Pancreas (tissue), 10 donors: ENCODE measurements at places on chromosomes 4 and X. TPM values are rescaled to one million over a fixed set of nuclear protein-coding genes. Genes with fewer than 3 reads are reported as not detected.
A peak's percentile ranks its signal among the peaks of the same experiment; 100 is the strongest.

DNA sequence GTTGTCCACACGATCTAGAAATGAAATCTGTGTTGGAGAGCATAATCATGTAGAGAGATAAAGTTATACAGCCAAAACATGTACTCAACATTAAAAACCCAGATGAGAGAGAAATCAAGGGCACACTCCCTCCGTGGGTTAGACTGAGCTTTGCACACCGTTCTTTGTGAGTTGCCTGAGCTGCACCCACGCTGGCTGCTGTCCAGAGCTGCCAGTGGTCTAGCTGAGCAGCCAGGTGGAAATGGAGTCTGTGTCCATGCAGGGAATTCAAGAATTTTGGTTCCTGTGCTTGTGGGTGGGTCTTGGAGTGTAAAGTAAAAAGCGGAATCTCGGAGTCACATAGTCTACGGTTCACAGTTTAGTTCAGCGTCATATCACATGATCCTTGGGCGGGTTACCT lies 84.6 kb downstream of the GPR143 start:
- no peak for DNase-seq

- no peak for DNase-seq
These were observed 36.1 kb downstream of the NFKB1 start for GRCh38 chr4:102537269-102537668.

GRCh38 chrX:20454117-20454516 lies 187.4 kb upstream of the RPS6KA3 start:
- no peak for DNase-seq

GRCh38 chrX:8805974-8806373 lies 4.8 kb upstream of the FAM9A start:
- no peak for DNase-seq

DNA sequence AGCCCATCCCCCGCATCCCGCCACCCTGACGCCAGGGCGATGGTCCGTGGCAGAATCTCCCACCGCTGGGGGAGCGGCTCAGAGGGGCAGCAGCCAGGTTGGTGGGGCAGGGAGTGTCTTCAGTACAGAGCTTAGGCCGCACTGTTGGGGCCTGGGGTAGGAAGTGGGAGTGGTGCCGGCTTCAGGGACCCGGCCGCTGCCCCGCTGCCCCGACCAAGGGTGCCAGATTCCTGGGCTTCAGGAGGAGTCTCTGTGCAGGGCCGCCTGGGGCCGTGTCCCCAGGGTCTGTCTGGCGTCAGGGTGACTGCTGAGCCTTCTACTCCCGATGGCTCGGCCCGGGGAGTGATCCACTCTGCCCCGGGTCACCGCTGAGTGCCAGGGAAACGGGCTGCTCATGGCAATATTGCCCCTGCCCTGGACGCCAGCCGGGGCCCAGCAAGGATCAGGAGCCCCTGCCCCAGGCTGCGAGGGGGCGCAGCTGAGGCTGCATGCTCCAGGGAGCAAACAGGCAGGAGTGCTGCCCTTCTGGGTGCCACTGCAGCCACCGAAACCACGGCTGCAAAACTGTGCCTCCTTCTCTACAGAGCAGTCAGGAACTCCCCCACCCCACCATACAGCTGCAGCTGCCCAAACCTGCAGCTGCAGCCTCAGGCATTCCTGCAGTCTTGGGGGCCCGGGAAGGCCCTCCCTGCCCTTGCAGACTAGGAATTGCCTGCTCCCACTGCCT lies 1206.1 kb downstream of the ARAP2 start:
- no peak for DNase-seq

GRCh38 chr4:1113311-1114009 lies at the start of gene RNF212:
RNF212 (minus strand) TSS chr4:1113564; CDS start chr4:1113464, 100 bp downstream.
- DNase-seq, result peak; percentile 84

GRCh38 chr4:173446416-173446815 lies 47.5 kb upstream of the SCRG1 start:
- DNase-seq, result no peak

- DNase-seq, result no peak
These were observed 57.8 kb downstream of the GPRIN3 start for GRCh38 chr4:89249716-89250361.

- DNase-seq, result no peak
These were observed 102.6 kb upstream of the LNX1 start for GRCh38 chr4:53693909-53694308.

DNA sequence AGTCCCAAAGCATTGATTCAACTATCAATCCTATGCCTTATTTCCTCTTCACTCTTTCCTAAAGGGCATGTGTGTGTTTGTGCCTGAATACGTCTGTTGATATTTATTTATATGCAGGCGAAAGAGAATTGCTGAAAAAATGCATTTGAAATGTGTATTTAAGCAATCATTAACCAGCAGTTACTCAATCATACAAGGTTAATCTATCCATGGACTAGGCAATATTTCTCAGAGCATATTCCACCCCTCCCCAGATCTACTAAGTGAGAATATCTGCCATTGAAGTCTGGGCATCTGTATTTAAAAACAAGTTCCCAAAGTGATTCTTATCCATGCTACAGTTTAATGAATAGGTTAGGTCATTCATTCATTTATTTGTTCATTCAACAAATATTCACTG lies 113.6 kb downstream of the RASGEF1B start:
- DNase-seq, result no peak

GRCh38 chrX:124478046-124478445 lies 131.7 kb downstream of the SH2D1A start:
- no peak for DNase-seq

- no peak for DNase-seq
These were observed 10.9 kb upstream of the NALF2 start for GRCh38 chrX:69493193-69493592.

DNA sequence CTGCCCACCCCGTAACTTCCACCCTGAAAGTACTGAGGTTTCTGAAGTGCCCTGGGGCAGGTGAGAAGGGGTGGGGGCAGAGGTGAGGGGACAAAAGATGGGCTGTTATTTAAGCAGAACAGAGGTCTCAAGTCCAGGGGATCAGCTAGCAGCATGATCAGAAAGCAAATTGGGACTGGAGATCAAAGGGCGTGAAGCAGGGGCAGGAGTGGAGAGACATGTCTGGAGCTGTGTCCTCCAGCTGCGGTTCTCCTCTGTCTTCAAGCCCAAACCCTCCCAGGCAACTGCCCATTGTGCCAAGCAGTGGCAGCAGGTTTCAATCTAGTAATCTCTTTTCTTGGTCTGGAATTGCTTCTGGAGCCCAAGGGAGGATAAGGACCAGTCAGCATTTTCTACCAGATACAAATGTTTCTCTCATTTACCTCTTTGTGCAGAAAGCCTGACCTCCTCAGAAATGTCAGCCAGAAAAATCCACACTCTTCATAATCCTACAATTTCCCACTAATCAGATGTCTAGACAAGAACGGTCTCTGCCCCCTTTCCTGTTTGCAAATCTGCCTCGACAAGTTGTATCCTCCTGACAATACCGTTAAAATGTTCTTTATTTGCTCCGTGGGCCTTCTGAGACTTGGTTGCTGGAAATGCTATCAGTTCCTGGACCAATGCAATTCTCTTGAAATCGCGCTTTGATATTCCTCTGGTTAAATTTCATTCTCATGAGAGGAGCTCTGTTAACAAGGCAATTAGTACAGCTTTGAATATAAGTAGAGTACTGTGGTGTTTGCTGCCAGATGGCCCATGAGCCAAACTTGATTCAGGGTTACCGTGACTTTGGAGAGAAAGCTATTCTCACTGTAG lies 23.2 kb upstream of the RASL11B start:
- no peak for DNase-seq

GRCh38 chr4:185911556-185912064 lies 99.6 kb upstream of the SORBS2 start:
- no peak for DNase-seq

GRCh38 chr4:16079046-16079445 lies 4.8 kb downstream of the PROM1 start:
- DNase-seq, result no peak

DNA sequence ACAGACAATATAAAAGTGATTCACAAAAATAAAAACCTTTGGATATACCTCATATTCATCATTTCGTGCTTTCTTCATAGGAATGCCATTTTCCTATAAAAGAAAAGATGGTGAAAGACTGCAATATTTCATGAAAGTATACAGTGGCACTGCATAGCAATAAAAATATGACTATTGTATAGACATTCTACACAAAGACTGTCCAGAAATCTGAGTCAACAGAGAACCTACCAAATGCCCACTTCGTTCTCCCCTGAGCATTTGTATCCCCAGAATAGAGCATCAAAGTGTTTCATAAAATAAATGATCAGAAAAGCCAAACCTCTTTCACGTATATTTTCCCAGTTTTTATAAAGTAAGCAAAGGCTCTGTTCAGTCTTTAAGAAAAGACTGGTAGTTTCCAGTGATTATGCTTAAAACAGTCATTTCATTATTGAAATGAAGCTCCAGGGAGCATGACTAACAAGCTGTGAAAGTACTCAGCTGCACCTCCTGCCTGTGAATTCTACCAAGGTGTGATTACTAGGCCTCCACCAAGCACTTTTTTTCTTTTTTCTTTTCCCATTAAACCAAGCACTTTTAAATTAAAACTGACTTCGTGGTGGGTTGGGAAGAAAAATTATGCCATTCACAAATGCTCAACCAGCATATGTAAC lies 20.2 kb downstream of the PPA2 start:
- DNase-seq, result no peak

DNA sequence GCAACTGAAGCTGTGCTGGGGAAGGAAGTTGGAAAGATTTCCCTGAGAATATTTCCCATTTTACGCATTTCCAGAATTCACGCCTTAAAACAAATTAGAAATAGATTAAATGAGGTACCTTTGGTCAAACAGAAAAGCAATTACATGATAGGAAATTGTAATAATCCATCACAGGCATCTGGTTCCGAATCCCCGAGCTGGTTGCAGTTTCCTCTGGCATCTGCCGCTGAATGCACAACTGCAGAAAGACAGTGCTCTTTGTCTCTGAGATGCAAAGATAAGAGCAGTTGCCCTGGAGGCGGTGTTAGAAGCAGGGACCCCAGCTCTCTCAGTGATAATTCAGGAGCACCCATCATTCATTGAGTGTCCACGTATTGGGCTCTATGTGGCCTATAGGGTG lies 224.4 kb downstream of the LDB2 start:
- DNase-seq, result no peak

DNA sequence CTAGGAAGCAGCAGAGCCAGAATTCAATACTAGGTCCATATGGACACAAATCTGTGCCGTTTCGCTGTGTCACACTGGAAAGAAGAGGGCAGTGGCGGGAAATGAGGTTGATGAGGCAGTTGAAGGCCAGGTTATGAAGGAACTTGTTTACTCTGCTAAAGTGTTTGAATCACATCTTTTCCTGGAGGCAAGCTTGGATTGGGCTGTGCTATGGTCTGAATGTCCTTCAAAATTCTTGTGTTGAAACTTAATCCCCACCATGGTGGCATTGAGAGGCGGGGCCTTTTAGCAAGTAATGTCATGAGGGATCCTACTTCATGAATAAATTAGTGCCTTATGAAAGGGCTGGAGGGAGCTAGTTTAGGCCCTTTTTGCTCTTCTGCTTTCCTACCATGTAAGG lies 2.1 kb upstream of the ERCC6L start:
- no peak for DNase-seq

GRCh38 chr4:4609622-4610334 lies 67.9 kb upstream of the STX18 start:
- no peak for DNase-seq

DNA sequence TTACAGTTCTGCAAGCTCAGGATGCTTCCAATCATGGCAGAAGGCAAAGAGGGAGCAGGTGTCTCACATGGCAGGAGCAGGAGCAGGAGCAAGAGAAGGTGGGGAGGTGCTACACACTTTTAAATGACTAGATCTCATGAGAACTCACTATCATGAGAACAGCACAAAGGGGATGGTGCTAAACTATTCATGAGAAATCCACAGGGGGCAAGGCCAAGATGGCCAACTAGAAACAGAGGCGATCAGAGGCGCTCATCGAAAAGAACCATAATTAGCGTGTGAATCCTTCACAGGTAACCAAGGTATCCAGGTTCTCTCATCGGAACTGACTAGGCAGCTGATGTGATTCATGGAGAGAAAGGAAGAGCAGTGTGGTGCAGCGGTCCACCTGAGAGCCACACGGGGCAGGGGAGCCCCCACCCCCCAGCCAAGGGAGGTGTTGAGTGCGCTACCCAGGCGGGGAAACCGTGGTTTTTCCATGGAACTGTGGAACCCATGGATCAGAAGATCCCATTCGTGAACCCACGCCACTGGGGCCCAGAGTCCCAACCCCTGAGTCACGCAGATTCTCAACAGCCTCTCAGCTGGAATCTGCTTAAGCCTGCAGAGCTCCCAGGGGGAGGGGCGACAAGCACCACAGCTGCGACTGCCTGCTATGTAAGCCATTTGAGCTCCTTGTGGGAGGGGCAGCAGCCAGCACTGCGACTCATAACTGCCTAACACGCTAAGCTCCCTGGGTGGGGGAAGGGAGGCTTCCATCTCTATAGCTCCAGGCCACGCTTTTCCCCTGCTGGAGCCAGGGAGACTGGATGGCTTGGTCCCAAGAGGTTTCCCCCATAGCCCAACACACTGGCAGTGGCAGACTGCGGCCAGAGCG lies 46.7 kb downstream of the FGF16 start:
- no peak for DNase-seq

GRCh38 chr4:163758032-163758431 lies 263.5 kb downstream of the TMA16 start:
- no peak for DNase-seq

DNA sequence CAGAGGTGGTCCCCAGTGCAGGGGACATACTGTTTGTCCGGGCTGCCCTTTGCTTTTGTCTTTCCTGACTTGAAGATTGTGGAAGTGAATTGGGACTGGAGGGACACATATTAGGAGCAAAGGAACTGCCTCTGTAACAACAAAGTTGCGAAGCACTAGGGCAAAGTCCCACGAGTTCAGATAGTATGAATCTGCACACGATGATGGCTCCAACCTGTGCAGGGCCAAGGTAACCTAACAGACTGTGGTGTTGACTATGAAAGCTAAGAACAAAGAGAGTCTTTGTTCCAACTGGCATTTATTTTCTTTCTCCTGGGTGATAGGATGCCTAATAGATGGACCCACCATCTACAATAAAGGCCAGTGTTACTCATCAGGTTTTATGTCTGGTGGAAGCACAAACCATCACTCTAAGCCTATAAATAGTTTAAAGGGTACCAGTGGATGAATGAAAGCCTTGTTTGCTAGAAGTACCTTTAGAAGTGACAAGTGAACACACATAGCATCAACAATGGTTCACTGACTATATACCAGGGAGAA lies 71.8 kb downstream of the TMA16 start:
- DNase-seq, result no peak

The SPANXN5 gene
- not detected for total RNA-seq

The RASL11B gene
- total RNA-seq, result 0.19 TPM

The AADAT gene
- 1.9 TPM for total RNA-seq

The TMSB15C gene
- 0.28 TPM for total RNA-seq

The SPP1 gene
- total RNA-seq, result 55.4 TPM

The PNMA6F gene
- not detected for total RNA-seq

The RENBP gene
- 2.8 TPM for total RNA-seq

The PLXNA3 gene
- total RNA-seq, result 10.5 TPM

The TMEM31 gene
- total RNA-seq, result not detected
